ENCODE measurements at places on chromosomes 3 and 15.

GRCh38 chr3:112116748-112117186 is 16.3 kb downstream of the GCSAM start:
- no peak for DNase-seq

GRCh38 chr15:41816788-41817187 is 11.1 kb upstream of the JMJD7 start:
- DNase-seq, result no peak

GRCh38 chr3:50483374-50483773 is 20.1 kb downstream of the CACNA2D2 start:
- no peak for DNase-seq

GRCh38 chr3:40073310-40074007 is 236.0 kb upstream of the EIF1B start:
- no peak for DNase-seq

GRCh38 chr3:122969585-122970469 is 57.7 kb downstream of the SEMA5B start:
- no peak for DNase-seq

GRCh38 chr15:59299929-59300617 is 72.6 kb downstream of the MYO1E start:
- DNase-seq, result peak; percentile 97

- DNase-seq, result no peak
Observed at GRCh38 chr15:72184165-72184811, 13.3 kb downstream of the GRAMD2A start.

DNA sequence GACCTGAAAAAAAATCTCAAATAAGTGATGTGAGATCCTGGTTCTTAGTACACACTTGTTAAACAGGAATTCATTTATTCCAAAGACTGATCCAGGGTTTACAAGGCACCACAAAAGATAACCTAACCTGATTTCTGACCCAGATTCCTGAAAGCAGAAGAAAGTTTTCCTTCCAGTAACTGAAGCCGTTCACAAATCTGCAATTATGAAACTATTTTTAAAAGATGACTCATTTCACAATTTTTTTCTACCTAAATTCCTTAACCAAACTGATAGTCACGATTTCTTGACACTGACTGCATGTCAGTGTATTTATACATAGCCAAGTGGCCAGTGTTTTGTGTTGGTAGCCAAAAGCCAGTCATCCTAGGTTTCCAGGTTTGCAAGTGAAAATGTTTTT is 17.1 kb downstream of the SLC9A9 start:
- no peak for DNase-seq

DNA sequence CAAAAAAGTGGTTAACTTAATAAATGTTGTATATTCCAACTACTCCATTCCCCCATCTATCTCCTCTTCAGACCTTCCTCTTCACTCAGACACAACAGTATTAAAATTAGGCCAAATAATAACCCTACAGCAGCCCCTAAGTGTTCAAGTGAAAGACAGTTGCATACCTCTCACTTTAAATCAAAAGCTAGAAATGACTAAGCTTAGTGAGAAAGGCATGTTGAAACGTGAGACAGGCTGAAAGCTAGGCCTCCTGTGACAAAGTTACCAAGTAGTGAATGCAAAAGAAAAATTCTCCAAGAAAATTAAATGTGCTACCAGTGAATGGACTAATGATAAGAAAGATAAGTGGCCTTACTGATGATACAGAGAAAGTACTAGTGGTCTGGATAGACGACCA is 71.7 kb downstream of the ANKRD28 start:
- DNase-seq, result peak; percentile 53

DNA sequence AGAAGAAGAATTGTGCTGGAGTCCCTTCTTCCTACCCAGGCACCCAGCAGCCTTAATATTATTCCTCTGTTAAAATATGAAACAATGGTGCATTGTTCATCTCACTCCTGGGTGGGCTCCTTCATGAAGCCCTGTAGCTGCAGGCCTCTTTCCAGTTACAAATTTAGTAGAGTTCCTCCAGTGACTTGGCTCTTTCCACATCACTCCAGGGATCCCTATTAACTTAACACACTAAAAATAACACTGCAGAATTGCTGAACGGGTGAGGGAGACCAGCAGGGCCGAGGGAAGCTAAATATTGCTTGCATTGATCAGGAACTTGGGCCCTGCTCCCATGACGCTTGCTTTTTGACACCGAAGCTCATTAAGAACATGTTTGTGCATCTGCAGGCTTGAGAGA is 142.3 kb downstream of the PDCD6IP start:
- DNase-seq, result no peak

GRCh38 chr15:80403712-80404056 is 498 bp upstream of the ARNT2 start:
- DNase-seq, result no peak

GRCh38 chr3:36259580-36259979 is 120.7 kb upstream of the STAC start:
- no peak for DNase-seq

DNA sequence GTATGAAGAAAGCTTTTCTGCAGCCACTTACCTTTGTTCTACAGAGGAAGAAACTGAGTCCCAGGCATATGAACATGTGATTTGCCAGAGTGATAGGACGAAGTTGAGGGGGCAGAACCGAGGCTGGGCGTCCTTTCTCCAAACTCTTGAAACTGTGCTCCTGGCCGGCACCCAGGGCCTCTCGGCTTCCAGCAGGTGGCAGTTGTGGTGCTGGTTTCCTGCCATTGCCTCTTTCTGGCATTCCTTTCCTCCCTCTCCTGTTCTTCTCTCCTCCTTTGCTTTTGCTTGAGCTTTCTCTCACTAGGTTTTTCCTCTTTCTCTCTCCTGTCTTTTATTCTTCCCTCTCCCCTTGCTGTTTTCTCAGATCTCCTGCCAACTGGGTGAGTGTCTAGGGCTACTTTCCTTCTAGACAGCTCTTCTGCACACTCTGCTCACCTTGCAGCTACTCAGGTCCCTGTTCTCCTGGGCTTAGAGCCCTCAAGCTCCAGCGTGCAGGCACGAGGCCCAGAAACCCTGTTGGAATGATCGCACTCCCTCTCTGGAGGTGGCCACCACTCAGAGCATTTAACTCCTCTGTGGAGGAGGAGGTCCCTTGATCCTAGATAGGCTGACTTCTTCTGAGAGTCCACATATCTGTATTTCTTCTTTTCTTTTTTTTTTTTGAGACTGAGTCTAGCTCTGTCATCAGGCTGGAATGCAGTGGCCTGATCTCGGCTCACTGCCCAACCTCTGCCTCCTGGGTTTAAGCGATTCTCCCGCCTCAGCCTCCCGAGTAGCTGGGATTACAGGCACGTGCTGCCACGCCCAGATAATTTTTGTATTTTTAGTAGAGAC is 26.2 kb downstream of the TRAK1 start:
- no peak for DNase-seq

DNA sequence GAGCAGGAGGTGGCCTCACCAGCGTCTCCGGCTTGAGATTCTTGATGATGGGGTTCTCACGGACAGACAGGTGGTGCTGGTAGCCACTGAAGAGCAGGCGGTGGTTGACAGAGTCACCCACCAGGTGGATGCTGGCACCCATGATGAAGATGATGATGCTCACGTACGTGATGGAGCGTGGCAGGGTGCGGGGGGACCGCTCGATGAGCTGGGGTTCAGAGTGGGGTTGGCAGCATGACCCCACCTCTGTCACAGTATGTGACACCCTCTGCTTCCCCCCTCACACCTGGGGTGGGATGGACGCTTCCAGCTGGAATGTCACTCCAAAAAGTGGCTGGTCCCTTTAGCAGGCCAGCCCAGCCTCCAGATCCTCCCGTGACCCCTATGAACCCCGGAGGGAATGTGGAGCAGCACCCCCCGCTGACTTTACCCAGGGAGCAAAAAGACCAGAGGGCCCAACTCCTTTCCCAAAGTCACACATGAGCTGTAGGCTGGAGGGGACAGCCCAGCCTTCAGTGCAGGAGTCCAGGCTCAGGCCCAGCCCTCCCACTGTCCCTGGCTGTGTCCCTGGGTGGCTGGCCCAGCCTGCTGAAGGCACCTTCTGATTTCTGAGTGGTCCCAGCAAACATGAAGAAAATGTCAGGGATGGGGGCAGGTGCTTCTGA is 6.7 kb upstream of the CALML4 start:
- DNase-seq, result no peak

GRCh38 chr3:12582730-12583129 is 25.8 kb downstream of the MKRN2 start:
- no peak for DNase-seq

GRCh38 chr3:38645076-38645475 is 4.4 kb downstream of the SCN5A start:
- DNase-seq, result no peak

DNA sequence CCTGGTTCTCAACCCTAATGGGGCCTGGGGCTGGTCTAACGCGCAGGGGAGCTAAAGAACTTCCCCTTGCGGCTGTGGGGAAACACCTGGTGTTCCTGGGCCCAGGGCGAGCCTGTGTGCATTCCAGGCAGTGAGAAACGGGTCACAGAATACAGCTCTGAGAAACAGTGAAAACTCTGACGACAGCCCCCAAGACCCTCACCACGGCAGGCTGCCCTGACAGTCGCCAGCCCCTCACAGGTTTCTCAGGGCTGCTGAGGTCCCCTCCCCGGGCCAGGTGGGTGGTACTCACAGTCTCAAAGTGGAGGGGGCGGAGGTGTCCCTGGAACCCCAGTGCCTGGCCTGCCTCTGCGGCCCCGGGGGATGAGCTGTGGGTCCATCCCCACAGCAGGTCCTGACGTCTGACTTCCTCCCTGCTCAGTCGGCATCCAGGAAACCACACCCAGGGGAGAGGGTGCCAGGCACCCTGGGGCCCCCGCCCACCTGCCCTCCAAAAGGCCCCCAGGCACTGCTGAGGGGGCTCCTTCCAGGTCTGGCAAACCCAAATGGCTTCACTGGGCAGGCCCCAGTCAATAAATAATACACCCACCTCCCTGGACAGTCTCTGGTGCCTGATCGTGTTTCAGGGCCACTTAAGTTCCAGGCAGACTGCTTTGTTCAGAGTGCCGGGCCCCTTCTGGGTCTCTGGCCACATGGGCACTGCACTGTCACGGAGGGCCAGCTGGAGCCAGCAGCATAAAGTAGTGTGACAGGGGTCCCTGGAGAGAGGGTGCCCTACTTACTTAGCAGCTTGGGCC is 57.7 kb downstream of the IQSEC1 start:
- no peak for DNase-seq

- DNase-seq, result no peak
Observed at GRCh38 chr3:77392181-77392580, 352.3 kb downstream of the ROBO2 start.

DNA sequence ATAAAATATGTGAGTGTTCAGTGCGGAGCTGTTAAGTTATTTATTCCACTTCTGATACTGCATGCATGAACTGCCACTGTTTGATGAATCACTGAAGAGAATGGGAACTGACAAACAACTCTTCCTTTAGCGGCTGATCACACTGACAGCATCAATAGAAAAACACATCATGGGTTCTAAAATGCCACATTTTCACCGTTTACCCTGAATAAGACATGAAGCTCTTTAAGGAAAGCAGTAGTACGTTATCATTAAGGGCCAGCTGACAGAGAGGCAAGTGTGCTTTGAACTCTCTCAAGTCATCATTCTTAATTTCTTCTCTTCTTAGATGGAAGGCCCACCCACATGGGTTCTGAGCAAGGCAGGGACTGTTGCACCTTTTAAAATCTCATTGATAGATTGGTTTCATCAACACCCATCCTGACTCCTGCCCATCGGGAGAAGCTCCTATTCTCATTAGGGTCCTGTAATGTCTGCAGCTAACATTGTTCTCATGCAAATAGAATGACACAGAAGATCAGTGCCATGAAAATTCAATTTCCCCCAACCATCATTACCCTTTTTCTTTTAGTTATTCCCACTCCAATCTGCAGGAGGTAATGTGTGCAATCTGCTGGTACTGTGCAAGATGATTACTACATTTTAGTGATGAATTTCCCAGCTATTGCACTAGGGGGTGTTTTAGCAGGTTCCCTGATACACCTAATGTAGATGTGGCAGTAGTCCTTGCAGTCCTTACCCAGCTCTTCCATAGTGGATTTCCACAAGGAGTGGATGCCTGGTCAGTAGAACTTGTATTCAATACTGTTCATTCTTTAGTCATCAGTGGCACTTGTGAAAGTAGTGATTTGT is 119.1 kb downstream of the ROBO2 start:
- no peak for DNase-seq

- no peak for DNase-seq
Observed at GRCh38 chr15:92621972-92622533, 33.5 kb downstream of the FAM174B start.

DNA sequence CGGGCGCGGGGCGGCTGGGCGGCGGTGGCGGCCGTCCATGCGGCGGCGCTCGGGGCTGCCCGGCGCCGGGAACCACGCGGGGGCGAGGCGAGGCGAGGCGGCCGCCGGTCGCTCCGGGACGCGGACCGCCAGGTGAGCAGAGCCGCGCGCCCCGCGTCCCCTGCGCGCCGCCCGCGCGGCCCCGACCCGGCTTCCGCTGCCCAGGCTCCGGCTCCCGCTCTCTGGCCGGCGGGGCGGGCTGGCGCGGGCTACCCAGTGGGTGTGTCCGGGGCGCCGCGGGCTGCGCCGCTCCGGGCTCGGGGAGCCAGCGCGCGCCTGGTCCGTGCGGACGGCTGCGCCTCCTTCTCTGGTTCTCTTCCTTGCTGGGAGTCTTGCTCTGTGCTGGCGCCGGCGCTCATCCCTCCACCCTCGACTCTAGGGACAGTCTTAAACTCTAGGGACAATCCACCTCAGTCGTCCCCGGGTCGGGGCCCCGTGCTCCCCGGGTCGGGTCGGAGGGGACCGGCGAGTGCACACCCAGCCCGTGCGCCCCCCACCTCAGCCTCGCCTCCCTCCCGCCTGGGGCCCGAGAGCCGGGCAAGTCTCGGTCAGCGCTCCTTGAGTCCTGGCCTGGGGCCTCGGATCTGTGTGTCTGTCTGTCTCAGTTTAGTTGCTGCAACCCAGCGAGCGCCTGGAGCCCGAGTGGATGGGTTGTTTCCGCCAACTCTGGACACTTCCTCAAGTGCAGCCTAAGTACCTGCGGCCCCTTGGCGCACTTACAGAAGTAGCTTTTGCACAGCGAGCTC is 488 bp downstream of the THSD4 start:
- no peak for DNase-seq

GRCh38 chr3:156378871-156379270 is 176.0 kb downstream of the SSR3 start:
- DNase-seq, result no peak

DNA sequence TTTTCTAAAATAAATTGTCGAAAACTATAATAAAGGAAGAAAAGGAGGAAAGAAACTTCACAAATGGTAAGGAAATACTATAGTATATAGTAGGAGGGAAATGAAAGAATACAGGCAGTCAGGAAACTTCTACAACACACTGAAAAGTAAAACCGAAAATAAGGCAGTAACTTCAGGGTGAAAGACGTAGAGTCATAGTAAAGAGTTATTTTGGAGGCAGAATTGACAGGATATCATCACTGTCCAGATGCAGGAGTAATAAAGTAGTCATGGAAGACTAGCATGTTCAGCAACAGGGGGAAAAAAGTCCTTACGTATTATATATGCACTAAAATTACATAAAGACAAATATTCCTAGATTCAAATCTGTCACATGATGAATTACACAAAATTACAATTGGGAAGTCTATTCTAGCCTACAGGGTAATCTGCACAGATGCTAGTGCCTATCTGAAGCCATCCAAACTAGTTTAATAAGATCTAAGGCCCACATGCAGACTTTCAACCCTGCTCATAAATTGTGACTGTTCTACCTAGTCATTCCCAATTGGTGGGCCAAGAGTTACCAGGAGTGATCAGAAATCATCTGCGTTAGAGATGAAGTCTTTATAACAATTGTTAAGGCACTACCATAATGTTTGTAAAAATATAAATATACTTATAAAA is 14.0 kb downstream of the VPS13C start:
- no peak for DNase-seq

GRCh38 chr3:126501736-126502135 is 15.8 kb downstream of the UROC1 start:
- no peak for DNase-seq
